T-helper 22 cell (primary cell): ENCODE measurements at places on chromosomes 13 and 19.

- no peak for DNase-seq
These were observed 363 bp downstream of the CACNA1A start for GRCh38 chr19:13505761-13506470.

DNA sequence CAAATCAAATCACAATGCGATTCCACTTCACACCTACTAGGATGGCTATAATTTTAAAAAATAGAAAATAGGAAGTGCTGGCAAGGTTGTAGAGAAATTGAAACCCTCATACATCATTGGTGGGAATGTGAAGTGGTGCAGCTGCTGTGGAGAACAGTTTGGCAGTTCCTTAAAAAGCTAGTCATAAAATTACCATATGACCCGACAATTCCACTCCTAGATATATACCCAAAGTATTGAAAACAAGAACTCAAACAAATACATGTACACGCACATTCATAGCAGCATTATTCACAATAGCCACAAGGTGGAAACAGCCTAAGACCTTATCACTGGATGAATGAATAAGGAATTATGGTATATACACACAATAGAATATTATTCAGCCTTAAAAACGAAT lies 12.0 kb downstream of the HMGB1 start:
- DNase-seq = no peak

GRCh38 chr13:67306742-67307141 lies 76.6 kb upstream of the PCDH9 start:
- no peak for DNase-seq

GRCh38 chr13:41299316-41300094 lies 11.6 kb upstream of the NAA16 start:
- no peak for DNase-seq
